ENCODE measurements at places on chromosomes 4 and X.

DNA sequence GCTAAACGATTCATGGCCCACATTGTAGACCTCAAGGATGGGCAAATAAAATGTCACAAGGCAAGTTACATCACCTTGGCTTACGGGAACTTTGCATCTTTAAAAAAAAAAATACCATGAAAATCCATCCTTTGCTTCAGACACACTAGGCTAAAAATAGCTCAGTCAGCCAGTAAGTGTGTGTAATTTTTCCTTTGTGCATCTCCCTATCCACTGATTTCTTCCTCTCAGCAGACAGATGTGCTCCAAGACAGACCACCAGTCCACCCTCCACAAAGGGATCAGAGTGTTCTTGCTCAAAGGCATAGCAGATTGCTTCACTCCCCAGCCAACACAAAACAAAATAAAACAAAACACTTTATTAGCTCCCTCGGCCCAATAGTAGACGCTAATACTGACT lies 14.6 kb downstream of the LDB2 start:
- no peak for DNase-seq

DNA sequence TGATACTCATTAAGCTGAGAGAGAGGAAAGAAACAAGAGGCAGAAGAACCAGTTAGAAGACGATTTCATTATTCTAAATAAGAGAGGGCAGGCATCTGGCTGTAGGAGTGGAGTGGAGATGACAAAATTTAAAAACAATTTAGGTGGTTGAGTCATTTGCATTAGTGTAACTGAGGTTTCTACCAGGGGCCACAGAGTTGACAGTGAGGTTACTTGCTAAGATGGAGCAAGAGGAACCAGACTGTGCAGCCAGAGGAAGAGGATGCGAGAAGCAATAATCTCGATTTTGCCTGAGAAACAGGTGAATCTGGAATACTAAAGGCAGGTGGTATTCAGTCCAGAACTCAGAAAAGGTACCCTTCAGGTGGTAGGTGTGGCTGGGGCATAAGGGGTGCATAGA lies 491.9 kb downstream of the MID1IP1 start:
- no peak for DNase-seq

- DNase-seq, result no peak
Observed at GRCh38 chr4:86358257-86358656, 1.6 kb downstream of the MAPK10 start.

DNA sequence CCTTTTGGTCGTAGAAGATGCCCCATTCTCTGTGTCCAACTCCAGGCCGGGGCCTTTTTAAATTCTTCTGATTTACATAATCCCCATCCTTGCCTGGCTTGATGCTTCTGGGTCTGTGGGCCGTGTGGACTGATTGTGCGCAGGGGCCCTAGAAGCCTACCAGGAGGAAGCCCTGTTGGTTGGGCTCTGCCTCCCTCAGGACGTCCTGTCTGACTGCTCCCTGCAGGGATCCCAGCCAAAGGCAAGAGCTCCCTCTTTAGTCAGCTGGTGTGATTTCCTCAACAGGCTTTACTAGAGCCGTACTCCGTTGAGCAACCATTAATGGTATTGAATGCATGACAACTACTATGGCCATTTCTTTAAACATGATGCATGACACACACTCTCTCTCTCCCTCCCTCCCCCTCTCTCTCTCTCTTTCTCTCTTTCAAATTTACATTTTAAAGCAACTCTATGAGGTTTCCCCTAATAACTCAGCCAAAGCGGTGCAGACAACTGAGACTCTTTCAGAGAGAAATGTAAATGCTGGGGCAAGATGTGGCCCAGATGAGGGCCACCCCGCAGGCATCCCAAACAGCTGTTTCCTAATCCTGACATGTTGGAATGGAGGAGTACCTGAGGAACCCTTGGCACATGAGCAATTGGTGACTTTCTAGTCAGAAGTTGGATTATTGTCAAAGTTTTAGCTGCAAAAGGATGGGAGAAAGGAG lies 117.3 kb downstream of the DRD5 start:
- peak; percentile 3 for DNase-seq

DNA sequence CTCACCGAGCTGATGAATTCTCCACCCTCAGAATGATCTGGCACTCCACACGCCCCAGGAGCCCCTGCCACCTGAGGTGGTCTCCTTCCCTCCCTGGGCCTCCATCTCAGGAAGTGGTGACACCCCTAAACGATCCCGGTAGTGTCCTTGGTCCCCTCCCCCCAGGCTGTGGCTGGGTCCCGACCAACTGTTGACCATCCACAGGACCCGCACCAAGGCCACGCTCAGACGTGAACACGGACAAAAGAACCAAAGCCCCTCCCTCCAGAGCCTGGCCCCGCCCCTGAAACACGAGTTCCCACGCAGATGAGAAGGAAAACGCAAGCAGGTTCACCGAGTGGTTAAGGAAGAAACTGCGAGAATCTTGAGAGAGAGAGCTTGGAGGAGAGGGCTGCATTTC lies 16.6 kb downstream of the LRPAP1 start:
- no peak for DNase-seq

DNA sequence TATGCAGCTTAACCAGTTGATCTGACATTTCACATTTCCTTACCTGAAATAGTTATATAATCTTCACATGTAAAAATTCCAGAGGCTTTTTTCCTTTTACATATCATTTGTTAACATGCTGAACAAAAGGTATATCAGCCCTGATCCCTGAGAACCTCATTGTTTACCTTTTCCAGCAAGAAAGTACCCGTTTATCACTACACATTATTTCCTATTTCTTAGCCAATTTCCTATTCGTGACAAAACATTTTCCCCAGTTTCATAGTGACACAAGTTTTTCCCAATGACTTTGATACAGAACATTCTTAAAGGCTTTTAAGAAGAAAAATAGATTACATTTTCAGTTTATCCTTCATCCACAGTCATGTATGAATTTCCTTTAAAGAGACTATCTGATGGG lies 86.6 kb upstream of the DKK2 start:
- DNase-seq, result no peak

GRCh38 chr4:155526452-155527169 lies 140.0 kb upstream of the GUCY1A1 start:
- no peak for DNase-seq

GRCh38 chrX:1851527-1851926 lies 236.7 kb downstream of the ASMT start:
- DNase-seq, result no peak

DNA sequence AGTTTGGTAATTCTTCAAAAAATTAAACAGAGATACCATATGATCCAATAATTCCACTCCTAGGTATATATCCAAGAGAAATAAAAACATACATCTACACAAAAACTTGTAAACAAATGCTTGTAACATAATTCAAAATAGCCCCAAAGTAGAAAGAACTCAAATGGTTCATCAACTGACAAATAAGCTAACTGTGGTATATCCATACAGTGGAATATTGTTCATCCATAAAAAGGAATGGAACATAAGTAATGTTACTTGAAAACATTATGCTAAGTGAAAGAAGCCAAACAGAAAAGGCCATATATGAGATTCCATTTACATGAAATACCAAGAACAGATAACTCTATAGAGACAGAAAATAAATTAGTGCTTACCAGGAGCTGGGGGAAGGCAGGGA lies 13.4 kb downstream of the RBBP7 start:
- no peak for DNase-seq

DNA sequence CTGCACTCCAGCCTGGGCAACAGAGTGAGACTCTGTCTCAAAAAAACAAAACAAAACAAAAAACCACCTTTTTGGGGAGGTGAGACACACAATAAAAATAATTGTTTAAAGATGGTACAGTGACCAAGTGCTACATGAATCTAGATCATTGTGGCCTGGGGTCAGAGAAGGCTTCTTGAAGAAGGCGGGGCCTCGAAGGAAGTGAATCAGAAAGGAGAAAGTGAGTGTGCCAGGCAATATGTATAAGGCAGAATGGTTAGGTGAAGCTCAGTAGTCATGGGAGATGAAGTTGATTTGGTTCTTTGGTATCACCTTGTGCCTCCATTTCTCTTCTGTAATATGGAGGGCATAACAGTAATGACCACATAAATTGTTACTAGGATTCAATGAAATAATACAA lies 58.9 kb downstream of the DOCK11 start:
- no peak for DNase-seq

DNA sequence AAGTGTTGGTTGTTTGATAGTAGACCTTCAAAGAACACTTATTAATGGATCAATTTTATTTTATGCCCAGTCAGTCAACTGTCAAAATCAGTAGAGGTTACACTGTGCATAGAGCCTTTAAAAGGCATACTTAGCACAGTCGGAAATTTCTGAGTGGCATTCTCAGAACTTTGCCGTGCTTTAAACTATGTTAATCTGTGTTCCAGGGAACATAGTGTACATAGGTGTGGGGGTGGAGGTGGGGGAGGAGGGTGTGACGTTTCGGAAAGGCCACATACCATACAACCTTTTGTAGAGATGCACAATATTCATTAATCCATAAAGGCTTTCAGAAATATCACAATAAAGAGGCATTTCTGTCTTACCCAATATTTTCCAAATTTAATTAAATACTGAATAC lies 75.8 kb downstream of the RS1 start:
- no peak for DNase-seq
